CD4-positive, alpha-beta T cell treated with Interleukin-4 for 1 hour (primary cell): ENCODE measurements at places on chromosomes 12 and 14.

DNA sequence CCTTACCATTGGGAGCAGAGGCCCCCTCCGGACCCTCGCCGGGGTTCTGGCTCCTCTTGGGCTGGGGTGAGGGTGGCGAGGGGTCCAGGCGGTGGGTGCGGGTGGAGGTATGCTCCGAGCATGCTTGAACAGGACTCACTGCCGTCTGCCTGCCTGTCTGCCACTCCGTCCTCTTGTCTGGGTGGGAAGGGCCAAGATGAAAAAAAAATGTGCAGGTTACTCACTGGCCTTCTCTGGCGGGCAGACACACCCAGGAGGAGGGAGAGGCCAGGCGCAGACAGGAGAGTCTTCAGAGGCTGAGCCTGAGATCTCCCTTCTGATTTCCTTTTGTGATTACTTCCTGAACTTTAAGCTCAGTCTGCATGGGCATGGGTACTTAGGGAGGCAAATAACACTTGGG lies 76.1 kb downstream of the STON2 start:
- DNase-seq: no peak

DNA sequence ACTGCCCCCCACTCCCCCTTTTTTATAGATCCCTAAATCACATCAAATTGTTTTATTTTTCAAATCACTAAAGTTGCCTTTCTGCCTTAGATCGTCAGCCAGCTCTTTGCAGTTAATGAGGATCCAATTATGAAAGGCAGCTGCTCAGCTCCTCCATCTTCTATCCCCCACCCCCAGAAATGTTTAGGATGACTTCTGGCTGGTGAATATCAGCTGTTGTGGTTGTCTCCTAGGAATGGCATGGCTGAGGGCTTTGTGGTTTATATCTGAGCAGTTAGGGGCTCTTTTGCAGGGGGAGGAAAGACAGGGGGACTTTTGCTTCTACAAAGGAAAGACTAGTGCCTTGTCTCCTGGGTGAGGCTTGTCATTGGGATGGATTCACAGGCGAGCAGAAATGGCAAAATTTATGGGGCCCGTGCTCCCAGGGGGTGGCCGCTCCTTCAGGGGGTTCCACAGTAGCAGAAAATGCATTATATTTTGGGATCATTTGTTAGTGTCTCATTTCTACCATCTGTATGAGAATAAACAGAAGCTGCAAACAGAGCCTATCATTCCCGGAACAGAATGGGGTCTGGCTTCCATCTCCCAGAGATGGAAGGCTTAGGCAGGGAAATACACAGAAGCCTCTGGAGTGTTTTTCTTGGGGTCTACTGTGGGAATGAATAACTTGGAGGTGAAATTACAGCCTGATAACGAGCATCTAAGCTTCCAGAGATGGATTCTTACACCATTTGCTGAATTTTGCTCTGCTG lies 6.5 kb downstream of the JDP2 start:
- DNase-seq: no peak

GRCh38 chr12:121787063-121788025 lies 6.1 kb downstream of the RHOF start:
- peak; percentile 61 for DNase-seq

DNA sequence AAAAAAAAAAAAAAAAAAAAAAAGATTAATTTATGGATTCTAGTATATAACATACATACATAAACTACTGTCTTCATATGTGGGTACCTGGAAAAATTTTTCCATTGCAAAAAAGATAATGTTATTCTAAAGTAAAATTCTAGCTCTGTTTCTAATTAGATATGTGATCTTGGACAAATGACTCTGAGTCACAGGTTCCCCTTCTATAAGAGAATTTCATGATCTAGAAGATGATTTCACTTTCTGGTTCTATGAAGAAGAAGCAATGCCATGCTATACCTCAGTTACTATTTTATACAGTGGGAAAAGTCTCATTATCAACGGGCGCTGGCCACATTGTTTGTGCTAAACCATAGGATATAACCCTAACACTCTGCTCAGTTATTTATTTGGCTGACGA lies 351.3 kb downstream of the ZFP36L1 start:
- no peak for DNase-seq

DNA sequence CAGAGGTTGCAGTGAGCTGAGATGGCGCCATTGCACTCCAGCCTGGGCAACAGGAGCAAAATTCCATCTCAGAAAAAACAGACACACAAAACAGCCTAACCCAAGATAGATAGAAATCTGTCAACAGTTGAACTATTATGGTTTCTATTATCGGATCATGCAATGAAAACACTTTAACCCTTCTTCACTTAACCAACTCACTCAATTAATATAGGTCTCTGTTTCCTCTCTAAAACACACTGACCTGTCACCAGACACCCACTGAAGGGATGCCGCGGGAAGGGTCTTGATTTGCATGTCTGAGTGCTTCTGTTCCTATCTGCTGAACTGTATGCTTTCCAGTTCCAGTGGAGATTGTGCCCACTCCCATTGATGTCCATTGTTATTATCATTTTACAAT lies 38.0 kb upstream of the NUDT4 start:
- no peak for DNase-seq

GRCh38 chr14:22099942-22100763 lies 426.5 kb upstream of the OR4E1 start:
- peak; percentile 68 for DNase-seq

DNA sequence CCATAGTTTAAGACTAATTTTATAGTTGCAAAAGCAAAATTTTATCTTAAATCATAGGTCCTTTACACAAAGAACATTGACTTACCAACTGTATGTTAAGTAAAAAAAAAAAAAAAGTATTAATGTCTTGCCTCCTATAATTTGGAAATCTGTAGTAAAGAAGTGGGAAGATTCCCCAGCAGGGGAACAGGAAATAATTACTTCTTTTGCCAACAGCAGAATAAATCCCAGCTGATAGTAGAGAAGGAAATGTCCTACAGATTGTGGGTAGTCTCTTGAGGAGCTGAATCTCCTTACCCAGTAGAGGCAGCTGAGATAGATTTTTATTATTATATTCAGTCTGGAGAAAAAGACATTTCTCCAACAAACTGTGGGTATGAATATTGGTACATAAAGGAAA lies 193.7 kb downstream of the SLC6A15 start:
- DNase-seq: no peak
